H1 (cell line): ENCODE measurements at places on chromosomes 16 and 17. TPM values are rescaled to one million over a fixed set of nuclear protein-coding genes. Genes with fewer than 3 reads are reported as not detected.

DNA sequence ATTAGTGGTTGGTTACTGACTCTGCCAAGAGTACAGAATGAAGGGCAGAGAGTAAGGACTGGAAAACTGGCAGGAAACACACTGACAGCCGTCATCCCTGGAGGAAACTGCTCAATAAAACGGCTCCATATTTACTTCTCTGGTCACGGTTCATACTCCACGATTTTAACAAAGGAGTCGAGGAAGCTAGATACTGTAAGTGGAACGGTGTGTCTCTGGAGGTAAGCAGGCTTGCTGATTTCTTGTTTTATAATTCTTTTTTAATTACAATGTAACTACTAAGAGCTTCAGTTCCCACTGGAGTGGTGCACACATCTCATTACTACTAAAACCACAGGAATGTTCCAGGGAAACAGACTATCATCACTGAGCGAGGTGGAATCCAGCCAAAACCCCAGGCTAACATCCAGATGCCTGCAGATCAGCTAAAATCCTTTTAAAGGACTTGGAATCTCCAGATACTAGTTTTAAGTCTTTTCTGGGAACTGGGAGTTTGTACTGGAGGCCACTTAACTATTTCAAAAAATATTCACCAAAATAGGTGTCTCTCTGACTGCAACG lies 17.8 kb downstream of the SERPINF1 start:
- no peak for DNase-seq

- no peak for DNase-seq
Observed at GRCh38 chr17:72456075-72456474, 335.3 kb downstream of the SOX9 start.

Gene ZDHHC1
- total RNA-seq = 3.1 and 3.5 TPM in 2 replicates

DNA sequence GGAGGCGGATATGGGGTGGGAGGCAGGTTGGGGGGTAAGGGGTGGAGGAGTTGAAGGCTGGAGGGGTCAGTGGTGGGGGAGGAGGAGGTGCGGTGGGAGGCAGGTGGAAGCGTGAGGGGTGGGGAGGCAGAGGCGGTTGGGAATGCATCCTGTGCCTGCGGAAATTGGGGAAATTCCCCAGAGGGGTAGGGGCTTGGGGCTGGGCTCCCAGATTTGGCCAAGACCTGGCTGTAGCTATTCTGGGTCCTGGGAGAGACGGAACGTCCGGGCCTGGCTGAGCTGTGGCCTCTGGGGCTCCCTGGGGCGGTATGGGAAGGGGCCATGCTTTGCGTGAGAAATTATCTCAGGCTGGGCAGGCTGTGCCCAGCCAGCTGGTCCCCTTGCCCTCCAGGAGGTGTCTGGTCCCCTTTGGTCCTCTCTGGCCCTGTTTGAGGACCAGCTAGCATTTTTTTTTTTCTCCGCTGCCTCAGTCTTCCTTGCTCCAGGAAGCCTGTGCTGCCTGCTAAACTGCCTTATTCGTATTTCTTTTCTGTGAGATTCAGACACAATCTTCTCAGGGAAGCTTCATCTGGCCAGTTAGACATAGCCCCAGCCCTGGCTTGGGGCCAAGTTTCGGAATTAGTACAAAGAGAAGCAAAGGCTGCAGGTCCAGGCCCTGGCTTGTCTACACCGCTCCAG lies 7.3 kb upstream of the TRPV2 start:
- no peak for DNase-seq

GRCh38 chr17:2705888-2706795 lies 5.4 kb downstream of the CLUH start:
- no peak for DNase-seq
